ENCODE measurements at places on chromosomes 6 and 20. TPM values are rescaled to one million over a fixed set of nuclear protein-coding genes. Genes with fewer than 3 reads are reported as not detected.
A peak's percentile ranks its signal among the peaks of the same experiment; 100 is the strongest.

DNA sequence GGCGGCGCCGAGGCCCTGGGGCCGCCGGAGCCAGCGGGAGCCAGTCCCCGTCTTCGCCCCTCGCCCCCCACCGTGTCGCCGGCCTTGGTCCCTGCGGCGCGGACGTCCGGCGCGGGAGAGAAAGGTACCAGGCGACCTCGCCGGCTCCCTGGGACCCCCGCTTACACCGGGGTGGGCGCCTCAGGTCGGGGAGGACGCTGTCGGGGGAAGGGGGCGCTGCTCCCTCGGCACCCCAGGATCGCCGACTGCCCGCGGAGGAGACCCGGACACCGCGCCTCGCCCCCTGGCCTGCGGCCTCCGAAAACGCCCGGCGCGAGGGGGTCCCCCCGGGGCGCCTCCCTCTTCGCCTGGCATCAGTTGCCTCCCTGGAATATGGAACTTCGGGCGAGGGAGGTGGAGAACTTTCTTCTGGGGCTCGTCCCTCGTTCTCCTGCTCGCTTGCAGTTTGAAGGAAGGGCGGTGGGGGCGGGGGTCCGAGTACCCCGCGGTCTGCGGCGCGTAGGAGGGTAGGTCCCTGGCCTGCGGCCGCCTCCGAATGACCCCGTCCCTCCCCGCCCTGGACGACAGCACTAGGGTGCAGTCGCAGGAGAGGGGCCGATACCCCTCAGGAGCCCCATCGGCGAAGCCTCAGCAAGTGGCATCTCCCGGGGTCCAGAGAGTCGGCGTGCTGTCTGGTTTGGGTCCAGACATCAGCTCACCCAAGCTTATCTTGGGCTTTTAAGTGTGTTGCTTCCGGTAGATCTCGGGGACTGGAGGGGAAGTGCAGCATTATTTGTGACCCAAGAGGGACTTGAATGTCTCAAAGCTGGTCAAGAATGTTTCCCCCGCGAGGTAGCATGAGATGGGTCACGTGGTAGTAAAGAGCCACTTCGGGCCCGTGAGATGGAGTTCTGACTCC is 549 bp downstream of the ANKRD6 start:
- DNase-seq = peak; percentile 51

DNA sequence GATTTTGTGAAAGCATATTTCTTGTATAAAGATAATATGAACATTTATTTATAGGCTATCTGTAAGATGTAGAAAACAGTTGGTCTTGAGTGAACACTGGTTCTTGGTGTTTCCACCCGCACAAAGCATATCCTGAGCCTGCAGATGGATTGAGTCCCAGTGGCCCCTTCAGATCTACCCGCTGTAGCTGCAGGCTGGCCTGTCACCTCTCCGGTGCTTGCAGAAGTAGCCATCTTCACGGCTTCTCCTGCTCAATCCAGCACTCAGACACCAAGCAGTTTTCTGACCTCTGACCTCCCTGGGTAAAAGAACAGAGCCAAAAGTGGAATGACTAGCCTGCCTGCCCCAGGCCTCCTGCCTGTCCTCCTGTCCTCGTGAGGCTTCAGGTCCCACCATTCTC is 22.7 kb downstream of the LYRM2 start:
- DNase-seq = no peak

The CNBD2 gene
- total RNA-seq = 2.6 TPM

- no peak for DNase-seq
Observed at GRCh38 chr6:4910037-4910760, 93.6 kb downstream of the RPP40 start.

All from left ventricle myocardium superior (tissue), 1 donor.